ENCODE measurements at places on chromosomes 4 and X.

DNA sequence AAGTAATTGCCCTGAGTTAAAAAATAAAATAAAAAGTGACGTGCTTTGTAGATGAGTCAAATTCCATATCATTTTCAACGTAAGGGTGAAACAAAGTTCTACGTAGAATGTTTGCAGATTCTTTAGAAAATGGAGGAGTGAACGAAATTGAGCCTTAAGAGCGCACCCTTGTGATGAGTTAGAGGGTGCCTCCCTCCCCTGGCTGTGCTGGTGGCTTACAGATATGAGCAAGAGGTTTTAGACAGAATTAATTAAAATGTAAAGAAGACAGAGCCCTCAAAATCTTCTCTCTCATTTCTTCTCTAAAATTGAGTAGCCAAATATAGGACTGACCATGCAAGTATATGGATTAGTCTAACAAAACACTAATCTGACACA lies 30.2 kb upstream of the LGI2 start:
- no peak for DNase-seq

- DNase-seq, result no peak
These were observed 222.7 kb downstream of the SPRY1 start for GRCh38 chr4:123619326-123619725.

- DNase-seq, result no peak
These were observed 189.8 kb upstream of the PSAPL1 start for GRCh38 chr4:7624396-7624980.

DNA sequence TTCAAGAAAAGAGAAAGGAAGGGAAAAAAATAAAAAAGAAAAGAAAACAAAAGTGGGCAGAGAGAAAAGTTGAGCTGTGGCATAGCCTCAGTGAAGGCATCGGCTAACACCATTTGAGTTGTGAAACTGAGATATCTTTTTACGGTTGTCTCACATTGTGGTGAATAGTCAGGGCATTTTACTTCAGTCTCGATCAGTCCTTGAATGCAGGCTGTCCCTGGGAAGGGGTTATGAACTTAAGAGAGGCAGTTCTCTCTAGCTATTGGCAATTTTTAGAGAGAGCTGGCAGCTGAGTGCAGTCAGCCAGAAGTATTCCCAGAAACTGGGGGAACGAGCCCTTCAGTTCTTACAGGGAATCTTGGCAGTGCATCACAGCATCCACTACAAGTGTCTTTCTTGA lies 93.5 kb upstream of the SLC6A14 start:
- no peak for DNase-seq

GRCh38 chr4:7697343-7697742 lies 242.3 kb downstream of the AFAP1 start:
- no peak for DNase-seq

DNA sequence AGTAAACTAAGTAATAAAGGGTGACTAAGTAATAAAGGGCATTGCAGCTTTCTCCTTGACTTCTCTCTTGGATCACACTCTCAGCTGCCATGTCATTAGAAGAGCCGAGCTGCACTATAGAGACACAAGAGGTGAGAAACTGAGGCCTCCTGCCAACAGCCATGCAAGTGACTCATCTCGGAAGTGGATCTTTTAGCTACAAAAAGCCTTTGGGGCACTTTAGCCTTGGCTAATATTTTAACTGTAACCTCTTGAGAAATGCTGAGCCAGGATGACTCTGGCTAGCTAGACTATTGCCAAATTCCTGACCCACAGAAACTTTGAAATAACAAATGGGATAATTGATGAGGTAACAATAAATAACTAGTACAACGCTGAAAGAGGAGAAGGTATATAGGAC lies 1.5 kb upstream of the NEIL3 start:
- peak; percentile 66 for DNase-seq

Data from iris pigment epithelial cell (primary cell).